ENCODE measurements at places on chromosomes 11 and 22.

DNA sequence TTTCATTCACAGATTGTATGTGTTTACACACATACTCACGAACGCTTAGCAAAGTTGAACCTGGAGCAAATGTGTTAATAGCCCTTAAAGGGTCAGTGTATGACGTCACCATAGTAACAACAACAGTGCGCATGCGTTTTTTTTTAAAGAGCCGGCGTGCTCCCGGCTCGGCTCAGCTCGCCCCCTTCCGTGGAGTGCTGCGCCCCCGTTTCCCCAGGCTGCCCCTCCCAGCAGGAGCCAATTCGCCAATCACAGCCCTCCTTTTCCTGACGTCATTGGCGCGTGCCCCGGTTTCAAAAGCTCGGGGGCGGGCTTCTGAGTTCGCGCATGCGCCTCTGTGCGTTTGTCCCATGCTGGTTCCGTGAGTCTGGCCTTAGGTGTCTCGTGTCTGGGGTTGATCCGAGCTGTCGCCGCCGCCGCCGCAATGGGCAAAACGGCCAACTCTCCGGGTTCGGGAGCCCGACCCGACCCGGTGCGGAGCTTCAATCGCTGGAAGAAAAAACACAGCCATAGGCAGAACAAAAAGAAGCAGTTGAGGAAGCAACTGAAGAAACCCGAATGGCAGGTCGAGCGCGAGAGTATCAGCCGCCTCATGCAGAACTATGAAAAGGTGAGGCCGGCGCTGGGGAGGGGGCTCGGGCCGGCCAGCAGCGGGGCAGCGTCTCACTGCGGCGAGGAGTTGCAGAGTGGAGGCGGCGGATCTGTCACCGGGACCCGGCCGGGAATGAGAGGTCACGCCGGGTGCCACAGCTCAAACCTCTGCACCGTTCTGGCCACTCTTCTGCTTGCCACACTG lies at the start of gene DDX10:
TSS of gene DDX10 (plus strand) at position 340 of the 796 bp plus-strand sequence. CDS start at position 425, 85 bp downstream.
- peak; percentile 98 for DNase-seq

DNA sequence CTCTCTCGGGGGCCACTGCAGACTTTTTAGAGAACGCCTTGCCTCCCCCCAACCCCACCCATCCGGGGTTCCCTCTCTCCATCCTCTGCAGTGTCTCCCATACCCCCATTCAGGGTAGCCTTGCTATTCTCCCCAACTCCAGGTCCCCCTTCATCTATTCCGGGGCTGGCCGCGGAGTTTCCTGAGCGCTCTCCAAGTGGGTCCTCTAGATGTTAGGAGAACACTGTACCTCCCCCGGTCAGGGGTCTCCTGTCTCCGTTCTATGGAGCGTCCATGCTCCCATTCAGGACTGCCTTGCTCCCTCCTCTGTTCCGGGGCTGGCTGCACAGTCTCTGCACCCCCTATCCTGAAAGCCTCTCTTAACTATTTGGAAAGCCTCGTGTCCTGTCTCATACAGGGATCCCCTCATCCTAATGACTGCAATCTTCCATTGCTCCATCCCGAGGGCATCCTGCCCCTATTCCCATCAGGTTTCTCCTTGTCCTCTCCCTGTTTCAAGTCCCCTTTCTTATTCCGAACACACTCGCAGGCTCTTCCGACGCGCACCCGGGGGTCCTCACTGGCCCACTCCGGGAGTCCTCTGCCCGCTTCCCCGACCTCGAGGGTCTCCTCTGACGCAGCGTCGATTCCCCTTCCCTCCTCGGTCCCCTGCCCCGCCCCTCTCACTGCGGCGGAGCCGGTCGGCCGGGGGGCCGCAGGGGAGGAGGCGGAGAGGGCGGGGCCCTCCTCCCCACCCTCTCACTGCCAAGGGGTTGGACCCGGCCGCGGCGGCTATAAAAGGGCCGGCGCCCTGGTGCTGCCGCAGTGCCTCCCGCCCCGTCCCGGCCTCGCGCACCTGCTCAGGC lies at the start of gene NEFH:
TSS of gene NEFH (plus strand) at position 802 of the 845 bp plus-strand sequence. CDS start 45 bp downstream, outside the sequence.
- no peak for DNase-seq

- no peak for DNase-seq
These were observed 31.6 kb downstream of the C11orf58 start for GRCh38 chr11:16770016-16770415.

- no peak for DNase-seq
These were observed 3.7 kb downstream of the IGSF22 start for GRCh38 chr11:18722293-18722637.

DNA sequence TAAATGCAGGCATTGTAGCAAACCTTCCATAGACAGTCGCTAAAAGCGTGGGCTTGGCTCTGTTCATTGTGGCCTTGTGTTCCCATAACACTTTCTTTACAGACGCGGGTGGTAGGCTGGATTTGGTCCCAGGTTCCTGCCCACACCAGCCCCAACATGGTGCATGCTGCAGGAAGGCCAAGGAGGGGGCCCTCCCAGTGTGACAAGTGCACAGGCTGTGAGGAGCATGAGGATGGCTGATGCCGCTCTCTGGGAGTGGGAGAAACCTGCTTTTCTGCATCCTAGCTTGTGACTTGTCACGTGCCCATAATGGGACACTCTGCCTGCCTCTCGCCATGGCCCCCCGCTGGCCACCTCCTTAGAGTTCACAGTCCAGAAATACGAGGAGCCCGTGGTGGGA lies 161.8 kb upstream of the B3GAT1 start:
- DNase-seq, result no peak

DNA sequence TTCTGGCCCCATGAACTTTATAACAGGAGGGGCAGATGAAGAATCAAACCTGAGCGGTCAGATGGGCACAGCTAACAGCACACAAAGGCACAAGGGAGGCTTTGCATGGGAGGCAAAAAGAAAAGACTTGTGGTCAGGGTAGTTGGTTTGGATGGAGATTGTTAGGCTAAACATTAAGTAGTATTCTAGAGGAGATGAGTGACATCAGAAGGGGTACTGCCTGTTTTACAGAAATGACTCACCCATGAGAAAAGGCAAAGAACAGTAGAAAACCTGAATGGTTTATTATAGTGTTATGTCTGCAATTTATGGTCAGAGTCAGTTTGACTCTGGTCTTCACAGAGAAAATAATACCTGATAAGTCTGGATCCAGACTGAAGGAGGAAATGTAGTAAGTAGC lies 129.8 kb upstream of the KIRREL3 start:
- no peak for DNase-seq

DNA sequence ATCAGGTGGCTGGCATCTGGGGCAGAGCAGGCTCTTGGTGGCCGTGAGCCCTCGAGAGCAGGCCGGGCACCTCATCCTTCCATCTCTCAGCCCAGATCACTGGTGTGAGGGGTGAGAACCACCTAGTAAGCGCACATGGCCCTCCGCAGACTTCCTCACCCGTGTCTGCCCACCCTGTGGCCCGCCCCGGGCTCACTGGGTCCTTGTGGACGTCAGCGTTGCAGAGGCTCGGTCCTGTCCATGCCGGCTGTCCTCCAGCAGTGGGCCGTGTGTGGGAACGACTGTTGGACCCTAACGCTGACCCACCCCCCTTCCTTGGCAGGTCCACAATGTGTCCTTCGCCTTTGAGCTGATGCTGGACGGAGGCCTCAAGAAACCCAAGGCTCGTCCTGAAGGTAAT lies 17.2 kb upstream of the PARVG start:
- no peak for DNase-seq

GRCh38 chr11:121521145-121522042 lies 68.6 kb upstream of the SORL1-AS1 start:
- no peak for DNase-seq
